Stimulated activated naive B cell treated with anti-CD40 and anti-IgM and Interleukin-4, amounts not matched to agents 10 μg/mL and 1 μg/mL and 100 μg/mL, for 72 hours (primary cell): ENCODE measurements at places on chromosomes 11 and 22.

- DNase-seq = no peak
- H3K4me1 ChIP-seq = peaks cover 6% of the 10 kb centered on the region
- no peak overlapping the region for H3K4me3 ChIP-seq
- H3K27me3 ChIP-seq = peaks cover 57% of the 10 kb centered on the region
- no peaks in the 10 kb centered on the region for H3K36me3 ChIP-seq
These were observed 89.0 kb downstream of the FEZ1 start for GRCh38 chr11:125407046-125407445.

DNA sequence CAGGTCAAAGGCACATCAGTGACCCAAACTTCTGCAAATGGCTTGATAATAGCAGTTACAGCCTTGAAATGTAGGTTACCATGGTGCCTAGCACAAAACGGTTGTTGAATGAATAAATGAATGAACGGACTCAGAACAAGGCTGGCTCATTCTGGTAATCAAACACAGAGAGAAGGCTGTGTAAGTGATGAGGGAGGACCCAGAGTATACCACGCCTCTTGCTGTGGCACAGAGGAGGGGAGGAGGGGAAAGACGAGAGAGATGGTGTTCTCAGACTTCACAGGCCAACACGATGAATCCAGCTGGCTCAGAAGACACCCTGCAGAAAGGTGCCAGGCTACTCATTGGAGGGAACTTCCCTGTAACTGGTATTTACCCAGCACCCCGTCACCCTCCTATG, 38.3 kb downstream of the PC start:
- peaks cover 26% of the 10 kb centered on the region for H3K27me3 ChIP-seq
- no peak overlapping the region for H3K27ac ChIP-seq
- H3K4me3 ChIP-seq = no peak overlapping the region
- peaks cover 4% of the 10 kb centered on the region for H3K36me3 ChIP-seq
- no peaks in the 10 kb centered on the region for H3K4me1 ChIP-seq

DNA sequence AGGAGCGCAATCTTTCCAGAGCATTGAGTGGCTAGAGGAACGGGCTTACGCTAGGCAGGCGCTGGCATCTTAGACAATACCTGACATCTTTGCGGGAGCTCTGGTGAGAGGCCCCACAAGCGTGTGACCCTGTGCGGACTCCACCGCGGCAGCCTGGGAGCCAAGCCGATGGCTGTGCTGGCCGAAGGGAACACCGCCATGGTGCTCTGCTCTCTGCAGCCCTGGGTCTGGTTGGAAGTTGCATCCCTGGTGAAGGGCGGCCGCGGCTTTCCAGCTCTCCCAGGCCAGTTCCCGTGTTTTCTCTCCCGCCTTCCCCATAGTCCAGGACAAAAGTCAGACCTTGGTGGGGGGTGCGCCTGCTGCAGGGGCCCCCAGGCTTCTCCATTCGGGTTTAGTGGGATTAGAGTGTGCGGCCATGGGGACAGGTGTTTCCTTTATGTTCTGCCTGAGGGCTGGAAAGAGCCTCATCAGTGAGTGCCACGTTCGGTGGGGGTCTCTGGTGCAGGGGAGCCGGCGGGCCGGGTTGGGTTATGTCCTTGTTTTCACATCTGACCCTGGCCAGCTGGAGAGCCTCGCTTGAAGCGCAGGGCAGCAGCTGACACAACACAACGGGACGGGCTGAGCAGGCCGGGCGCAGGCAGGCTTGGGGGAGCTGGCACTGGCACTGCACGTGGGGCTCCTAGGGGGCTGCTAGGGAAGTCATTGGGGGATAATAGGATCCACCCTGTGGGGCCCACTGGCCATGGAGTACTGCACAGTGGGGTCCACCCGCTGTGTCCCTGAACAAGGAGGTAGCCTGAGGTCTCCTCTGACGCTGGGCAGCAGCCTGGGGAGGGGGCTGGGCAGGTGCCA, 94.8 kb downstream of the KCNQ1 start:
- peaks cover 7% of the 10 kb centered on the region for H3K36me3 ChIP-seq
- no peaks in the 10 kb centered on the region for H3K27me3 ChIP-seq
- no peak overlapping the region for H3K4me3 ChIP-seq
- DNase-seq = no peak
- no peaks in the 10 kb centered on the region for H3K4me1 ChIP-seq

- no peak overlapping the region for H3K4me3 ChIP-seq
- H3K27ac ChIP-seq = no peak overlapping the region
- peaks cover 5% of the 10 kb centered on the region for H3K4me1 ChIP-seq
These were observed 90.4 kb upstream of the CLPB start for GRCh38 chr11:72524711-72525110.

- no peaks in the 10 kb centered on the region for H3K36me3 ChIP-seq
- H3K27me3 ChIP-seq = peaks cover 11% of the 10 kb centered on the region
- no peak for DNase-seq
- H3K4me3 ChIP-seq = no peak overlapping the region
- no peaks in the 10 kb centered on the region for H3K4me1 ChIP-seq
These were observed 93.1 kb upstream of the TMEM45B start for GRCh38 chr11:129722529-129722928.

GRCh38 chr11:95373241-95373640, 142.2 kb upstream of the SESN3 start:
- H3K36me3 ChIP-seq = no peaks in the 10 kb centered on the region
- no peaks in the 10 kb centered on the region for H3K27me3 ChIP-seq
- no peak overlapping the region for H3K27ac ChIP-seq
- peaks cover 3% of the 10 kb centered on the region for H3K4me1 ChIP-seq
- H3K4me3 ChIP-seq = no peak overlapping the region

DNA sequence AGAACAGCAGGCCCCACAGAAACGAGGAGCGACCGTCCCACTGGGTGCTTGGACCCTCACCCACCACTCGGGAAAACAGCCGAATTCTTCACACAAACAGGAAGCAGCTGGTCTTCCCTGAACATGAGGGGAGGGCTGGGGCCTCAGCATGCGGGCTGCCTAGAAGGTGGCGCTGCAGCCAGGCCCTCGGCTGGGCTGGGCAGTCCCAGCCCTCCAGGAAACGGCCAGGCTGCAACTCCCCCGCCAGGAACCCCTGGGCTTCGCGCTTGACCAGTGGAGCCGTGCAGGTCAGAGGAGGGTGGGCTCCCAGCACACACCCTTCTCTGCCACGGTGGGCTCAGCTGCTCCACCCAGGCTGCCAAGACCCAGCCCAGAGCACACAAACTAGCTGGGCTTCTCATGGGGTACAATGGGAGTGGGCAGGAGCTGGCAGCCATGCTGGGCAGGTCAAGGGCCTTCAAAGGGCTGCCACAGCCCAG, 29.6 kb downstream of the IGF2 start:
- no peak overlapping the region for H3K4me3 ChIP-seq
- H3K36me3 ChIP-seq = no peaks in the 10 kb centered on the region
- peaks cover 5% of the 10 kb centered on the region for H3K27me3 ChIP-seq
- DNase-seq = no peak

- H3K27me3 ChIP-seq = no peaks in the 10 kb centered on the region
- no peak overlapping the region for H3K4me3 ChIP-seq
- no peaks in the 10 kb centered on the region for H3K4me1 ChIP-seq
- no peak for DNase-seq
- no peak overlapping the region for H3K27ac ChIP-seq
These were observed 251.7 kb downstream of the GRM5 start for GRCh38 chr11:88814076-88814475.

GRCh38 chr11:47244448-47245350, 3.9 kb downstream of the ACP2 start:
- H3K27me3 ChIP-seq = no peaks in the 10 kb centered on the region
- peak overlapping the region; percentile 19 for H3K4me3 ChIP-seq
- peaks cover 17% of the 10 kb centered on the region for H3K4me1 ChIP-seq
- peaks cover 66% of the 10 kb centered on the region for H3K36me3 ChIP-seq
- DNase-seq = no peak

DNA sequence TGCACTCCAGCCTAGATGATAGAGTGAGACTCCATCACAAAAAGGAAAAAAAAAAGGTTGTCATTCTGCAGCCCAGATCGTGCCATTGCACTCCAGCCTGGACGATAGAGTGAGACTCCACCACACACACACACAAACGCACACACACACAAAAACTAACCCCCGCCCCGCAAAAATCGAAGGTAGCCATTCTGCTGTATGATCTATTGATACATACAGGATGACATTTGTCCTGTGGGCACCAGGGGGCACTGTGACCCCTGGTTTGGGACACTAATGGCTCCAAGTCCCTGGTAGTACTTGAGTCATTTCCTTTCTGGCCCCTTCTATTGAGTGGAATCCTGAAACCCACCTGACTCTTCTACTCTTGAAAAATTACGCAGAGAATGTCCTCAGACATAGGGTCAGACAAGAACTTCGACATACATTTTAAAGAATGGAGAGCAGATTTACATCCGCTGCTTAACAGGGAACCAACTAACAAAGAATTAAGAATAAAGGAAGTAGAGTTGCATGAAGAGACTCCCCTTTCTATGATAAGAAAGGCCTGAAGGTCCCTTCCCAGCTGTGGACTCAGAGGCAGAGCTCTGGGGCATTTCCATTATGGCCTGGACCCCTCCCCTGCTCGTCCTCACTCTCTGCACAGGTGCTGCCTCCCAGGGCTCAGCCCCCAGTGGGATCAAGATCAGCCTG, 35.0 kb upstream of the PRAME start:
- DNase-seq = peak; percentile 41
- H3K36me3 ChIP-seq = no peaks in the 10 kb centered on the region
- no peak overlapping the region for H3K27ac ChIP-seq
- no peak overlapping the region for H3K4me3 ChIP-seq
- no peaks in the 10 kb centered on the region for H3K27me3 ChIP-seq

DNA sequence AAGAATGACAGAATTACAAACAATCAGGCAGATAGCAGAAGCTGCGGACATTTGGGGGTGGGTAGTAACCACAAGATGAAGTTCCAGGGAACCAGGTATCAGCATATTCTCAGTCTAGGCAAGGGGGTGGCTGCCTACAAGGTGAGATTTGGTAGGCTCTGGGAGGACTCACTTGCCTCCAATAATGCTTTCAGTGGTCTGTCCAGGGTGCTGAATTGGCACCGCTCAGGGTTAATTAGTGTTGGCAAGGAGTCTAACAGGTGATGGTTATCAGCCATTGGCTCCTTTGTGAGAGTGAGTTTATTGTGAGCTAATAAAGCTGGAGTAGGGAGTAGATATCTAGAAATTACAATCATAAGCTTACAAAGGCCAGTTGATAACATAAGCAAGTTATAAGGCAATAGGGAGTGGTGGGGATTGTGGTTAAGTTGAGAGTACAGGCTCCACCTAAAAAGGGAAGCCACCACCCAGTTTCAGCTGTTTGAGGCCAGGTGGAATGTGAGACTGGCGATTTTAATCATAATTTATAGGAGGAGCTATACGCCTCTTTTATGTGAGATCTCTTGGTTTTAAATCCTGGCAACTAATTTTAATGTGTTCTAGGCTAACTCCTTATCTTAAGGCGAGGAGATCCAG, 320.5 kb downstream of the MIAT start:
- no peak overlapping the region for H3K4me3 ChIP-seq
- no peak for DNase-seq
- H3K4me1 ChIP-seq = no peaks in the 10 kb centered on the region
- H3K27me3 ChIP-seq = peaks cover 21% of the 10 kb centered on the region
- no peak overlapping the region for H3K27ac ChIP-seq

DNA sequence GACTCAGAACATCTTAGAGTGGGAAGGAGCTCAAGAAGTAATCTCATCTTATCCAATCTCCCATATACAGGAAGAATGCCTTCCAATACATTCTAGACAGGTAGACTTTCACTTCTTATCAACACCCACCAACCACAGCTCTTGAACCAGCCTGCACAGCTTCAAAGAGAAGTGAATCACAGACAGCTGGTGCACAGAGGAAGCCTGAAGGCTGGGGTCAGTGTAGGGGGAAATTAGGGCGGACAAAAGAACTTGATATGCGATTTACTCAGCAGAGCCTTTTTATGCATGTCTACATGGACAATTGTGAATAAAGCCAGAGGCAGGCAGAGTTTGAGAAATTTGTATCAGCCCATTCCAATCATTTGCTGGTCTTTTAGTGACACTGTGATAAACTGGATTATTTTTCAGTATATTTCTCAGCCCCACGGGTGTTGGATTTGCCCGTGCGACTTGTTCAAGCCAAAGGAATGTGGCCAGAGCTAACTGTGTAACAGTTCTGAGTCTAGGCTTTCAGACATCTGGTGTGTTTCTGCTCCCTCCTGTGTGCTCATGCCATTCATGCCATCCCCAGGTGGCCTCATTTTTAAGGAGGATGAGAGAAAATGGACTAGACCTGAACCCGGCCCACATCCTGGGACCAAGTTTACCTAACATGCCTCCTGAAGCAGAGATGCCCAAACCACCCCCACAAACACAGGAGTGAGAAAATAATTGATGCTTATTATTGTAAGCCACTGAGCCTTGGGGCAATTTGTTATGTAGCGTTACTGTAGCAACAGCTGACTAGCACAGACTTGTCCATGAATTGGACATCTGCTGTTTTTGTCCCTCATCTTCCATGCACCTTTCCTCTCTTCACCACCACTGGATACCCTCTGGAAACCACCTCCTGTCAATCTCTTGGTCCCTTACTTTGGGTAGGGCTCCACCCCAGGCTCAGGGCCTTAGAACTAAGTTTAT, 137.5 kb upstream of the HSD17B12 start:
- H3K4me3 ChIP-seq = no peak overlapping the region
- peaks cover 43% of the 10 kb centered on the region for H3K27me3 ChIP-seq
- DNase-seq = no peak
- no peaks in the 10 kb centered on the region for H3K4me1 ChIP-seq

- H3K4me1 ChIP-seq = no peaks in the 10 kb centered on the region
- peaks cover 4% of the 10 kb centered on the region for H3K27me3 ChIP-seq
- no peak overlapping the region for H3K4me3 ChIP-seq
- peaks cover 19% of the 10 kb centered on the region for H3K36me3 ChIP-seq
- DNase-seq = no peak
- H3K27ac ChIP-seq = no peak overlapping the region
These were observed 53.4 kb downstream of the P4HA3 start for GRCh38 chr11:74257959-74258553.

GRCh38 chr11:96196181-96196662, 146.8 kb downstream of the MAML2 start:
- no peak for DNase-seq
- H3K4me3 ChIP-seq = no peak overlapping the region
- no peak overlapping the region for H3K27ac ChIP-seq
- H3K36me3 ChIP-seq = peaks cover 12% of the 10 kb centered on the region
- no peaks in the 10 kb centered on the region for H3K27me3 ChIP-seq

- H3K4me3 ChIP-seq = no peak overlapping the region
- H3K4me1 ChIP-seq = no peaks in the 10 kb centered on the region
- no peak overlapping the region for H3K27ac ChIP-seq
- no peaks in the 10 kb centered on the region for H3K27me3 ChIP-seq
These were observed 35.9 kb upstream of the TREH start for GRCh38 chr11:118715245-118715831.

GRCh38 chr11:2762031-2762380, 62.2 kb upstream of the KCNQ1OT1 start:
- no peak overlapping the region for H3K27ac ChIP-seq
- peaks cover 3% of the 10 kb centered on the region for H3K4me1 ChIP-seq
- no peak overlapping the region for H3K4me3 ChIP-seq
- DNase-seq = no peak
- no peaks in the 10 kb centered on the region for H3K36me3 ChIP-seq

GRCh38 chr11:26971961-26972360, 22.0 kb upstream of the FIBIN start:
- H3K27ac ChIP-seq = no peak overlapping the region
- no peaks in the 10 kb centered on the region for H3K27me3 ChIP-seq
- no peak overlapping the region for H3K4me3 ChIP-seq
- H3K4me1 ChIP-seq = no peaks in the 10 kb centered on the region
- DNase-seq = no peak
- no peaks in the 10 kb centered on the region for H3K36me3 ChIP-seq

- no peak overlapping the region for H3K27ac ChIP-seq
- H3K4me3 ChIP-seq = no peak overlapping the region
- no peak for DNase-seq
- no peaks in the 10 kb centered on the region for H3K36me3 ChIP-seq
- no peaks in the 10 kb centered on the region for H3K4me1 ChIP-seq
- peaks cover 18% of the 10 kb centered on the region for H3K27me3 ChIP-seq
These were observed 163.8 kb downstream of the CHST1 start for GRCh38 chr11:45501392-45502225.
